ENCODE measurements at places on chromosomes 4 and X.

GRCh38 chr4:40831146-40831907 lies 81.6 kb downstream of the NSUN7 start:
- DNase-seq, result no peak

DNA sequence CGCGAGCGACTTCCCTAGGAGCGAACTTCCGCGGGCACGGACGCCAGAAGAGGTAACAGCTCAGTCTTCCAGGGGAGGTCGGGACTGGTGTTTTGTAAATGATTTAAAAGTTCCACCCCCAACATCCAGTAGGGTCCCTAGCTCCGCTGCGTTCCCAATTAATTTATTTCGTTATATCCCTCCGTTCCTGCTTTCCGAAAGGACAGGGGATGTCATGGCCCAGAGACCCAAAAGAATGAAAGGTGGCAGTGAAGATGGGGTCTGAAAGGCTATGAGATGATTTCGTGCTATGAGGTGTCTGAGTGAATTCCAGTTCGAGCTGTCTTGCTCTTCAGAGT lies 373 bp upstream of the SMIM43 start:
- no peak for DNase-seq

- DNase-seq, result no peak
Observed at GRCh38 chr4:187193141-187193540, 469.5 kb upstream of the FAT1 start.

DNA sequence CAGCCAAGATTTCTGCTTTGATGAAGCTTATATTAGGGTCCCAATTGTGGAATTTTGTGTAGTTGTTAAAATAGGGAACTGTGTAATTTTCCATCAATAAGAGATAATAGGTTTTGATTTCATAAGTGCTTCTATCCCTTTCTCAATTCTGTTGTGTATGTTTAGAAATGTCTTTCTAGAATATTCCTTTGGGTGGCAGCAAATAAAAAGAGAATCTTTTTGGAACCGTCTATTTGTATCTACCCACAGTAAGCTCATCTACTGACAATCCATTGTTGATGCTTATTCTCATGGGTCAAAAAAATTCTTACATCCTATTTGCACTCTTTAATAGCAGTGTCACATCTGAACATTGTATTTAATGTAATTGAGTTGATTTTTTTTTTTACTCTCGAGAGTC lies 61.7 kb downstream of the TMA16 start:
- no peak for DNase-seq

GRCh38 chr4:180558427-180558826 lies 1684.8 kb upstream of the TENM3 start:
- DNase-seq, result no peak

GRCh38 chr4:1983846-1984405 lies 24.8 kb downstream of the NELFA start:
- peak; percentile 78 for DNase-seq

DNA sequence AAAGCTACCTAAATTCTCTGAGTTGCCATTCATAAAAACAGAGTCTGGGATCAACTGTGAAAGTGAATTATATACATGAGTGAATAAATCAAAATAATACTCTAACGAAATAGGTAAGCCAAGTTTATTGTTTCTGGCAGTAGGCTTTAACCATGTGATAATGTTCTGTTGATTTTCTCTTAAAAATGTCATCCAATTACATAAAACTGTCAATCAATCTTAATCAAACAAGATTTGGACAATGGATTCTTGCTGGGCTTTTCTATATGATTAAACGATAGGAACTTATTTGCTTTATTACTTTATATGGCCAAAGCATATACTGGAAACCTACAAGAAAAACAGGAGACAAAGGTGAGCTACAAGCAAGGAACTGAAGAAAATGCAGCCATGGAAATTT lies 148.8 kb downstream of the INPP4B start:
- no peak for DNase-seq

DNA sequence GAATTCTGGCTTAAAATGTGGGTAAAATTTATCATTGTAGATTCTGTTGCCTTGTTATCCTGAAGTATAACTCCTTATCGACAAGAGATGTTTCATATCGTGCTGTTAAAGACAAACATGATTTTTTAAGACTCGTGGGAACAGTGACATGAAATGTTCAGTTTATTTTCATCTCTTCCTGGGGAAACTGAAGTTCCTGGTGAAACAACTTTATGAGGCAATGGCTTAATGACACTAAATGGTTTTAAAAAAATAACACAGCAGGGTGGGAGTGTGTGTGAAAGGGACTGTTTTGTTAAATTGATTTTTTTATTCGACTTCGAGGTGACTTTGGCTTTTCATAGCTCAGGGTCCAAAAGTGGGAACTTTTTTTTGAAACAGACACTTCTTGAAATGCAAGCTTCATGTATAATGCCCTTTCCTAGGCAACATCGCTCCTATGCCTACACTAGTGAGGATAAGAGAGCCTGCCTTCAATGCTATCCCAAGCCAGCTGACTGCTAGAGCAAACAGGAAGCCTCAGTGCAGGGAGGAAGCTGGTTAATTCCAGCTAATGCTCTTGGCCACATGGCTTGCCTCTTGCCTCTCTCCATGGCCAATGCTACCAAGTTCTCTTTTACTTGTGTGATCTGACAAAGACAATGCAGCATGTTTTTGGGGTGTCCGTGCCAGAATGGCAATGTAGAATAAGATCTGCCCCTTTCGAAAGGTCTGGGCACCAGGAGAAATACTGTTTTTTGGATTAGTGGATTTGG lies 80.9 kb upstream of the PLAC1 start:
- DNase-seq, result no peak

DNA sequence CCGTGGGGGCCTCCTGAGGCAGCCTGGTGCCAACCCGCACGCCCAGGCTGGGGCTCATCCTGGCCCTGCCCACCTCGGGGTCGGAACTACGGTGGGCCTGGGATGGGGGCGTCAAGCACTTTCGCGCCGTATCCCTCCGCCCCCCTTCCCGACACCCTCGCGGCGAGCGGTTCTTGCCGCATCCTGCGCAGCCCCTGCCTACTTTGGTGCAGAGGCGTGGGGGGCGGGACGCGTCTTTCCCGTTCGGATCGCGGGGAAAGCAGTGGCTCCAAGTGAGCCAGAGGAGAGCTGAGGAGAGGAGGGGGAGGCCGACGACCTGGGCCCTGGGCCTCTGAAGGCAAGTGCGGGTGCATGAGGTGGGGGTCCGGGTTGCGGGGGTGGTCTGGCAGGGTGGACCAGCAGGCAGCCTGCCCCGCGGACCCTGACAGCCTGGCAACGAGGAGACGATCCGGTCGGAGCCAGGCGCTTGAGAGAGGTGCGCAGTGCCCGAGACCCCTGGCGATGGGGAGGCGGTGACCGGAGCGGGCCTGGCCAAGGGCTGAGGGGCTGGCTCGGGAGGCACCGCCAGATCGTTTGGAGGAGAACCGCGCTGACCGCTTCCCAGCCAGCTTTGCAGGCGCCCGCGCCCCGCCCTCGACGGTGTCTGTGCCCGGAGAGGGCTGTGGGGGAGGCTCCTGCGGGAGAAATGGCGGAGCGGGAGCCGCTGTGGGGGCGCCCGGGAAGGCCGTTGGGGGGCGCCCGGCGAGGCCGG lies at the start of gene GPRASP2:
Gene GPRASP2 (plus strand): TSS at position 233 of the 751 bp plus-strand sequence. CDS start 2,422 bp downstream, outside the sequence.
- no peak for DNase-seq

DNA sequence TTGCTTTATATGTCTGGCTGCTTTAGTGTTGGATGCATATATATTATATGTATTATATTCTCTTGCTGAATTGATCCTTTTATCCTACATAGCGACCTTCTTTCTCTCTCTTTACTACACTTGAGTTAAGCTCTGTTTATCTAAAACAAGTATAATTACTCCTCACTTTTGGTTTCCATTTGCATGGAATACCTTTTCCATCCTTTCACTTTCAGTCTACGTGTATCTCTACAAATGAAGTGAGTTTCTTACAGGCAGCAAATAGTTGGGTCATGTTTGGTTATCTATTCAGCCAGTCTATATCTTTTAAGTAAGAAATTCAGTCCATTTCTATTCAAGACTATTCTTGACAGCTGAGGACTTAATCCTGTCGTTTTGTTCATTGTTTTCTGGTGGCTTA lies 167.5 kb upstream of the USP38 start:
- no peak for DNase-seq

- no peak for DNase-seq
Observed at GRCh38 chrX:43676971-43677572, 21.0 kb downstream of the MAOA start.

- DNase-seq, result no peak
Observed at GRCh38 chrX:40081679-40082068, 16.1 kb downstream of the BCOR start.
